T-helper 1 cell treated with Interleukin-12 subunit alpha and Interleukin-12 subunit beta and Interleukin-4 antibody, amounts not matched to agents 30 ng/mL and 1 ng/mL, for 36 hours (primary cell): ENCODE measurements at places on chromosomes 7 and 10. TPM values are rescaled to one million over a fixed set of nuclear protein-coding genes. Genes with fewer than 3 reads are reported as not detected.

The CHST15 gene
- total RNA-seq = 0.49 and 0.90 TPM in 2 replicates

The OR13A1 gene
- total RNA-seq = not detected in 2 replicates

The SPDYE6 gene
- total RNA-seq = not detected in 2 replicates

The SPOCK2 gene
- 341 and 344 TPM in 2 replicates for total RNA-seq

The STK31 gene
- 0.10 and 0.29 TPM in 2 replicates for total RNA-seq

The NPSR1 gene
- total RNA-seq = not detected in 2 replicates

The TEX47 gene
- not detected in 2 replicates for total RNA-seq

The HUS1 gene
- 35.9 and 38.8 TPM in 2 replicates for total RNA-seq

The ACSL5 gene
- 70.9 and 71.8 TPM in 2 replicates for total RNA-seq

The AKR1C2 gene
- not detected in 2 replicates for total RNA-seq

The TLX1 gene
- total RNA-seq = not detected in 2 replicates

The CDC123 gene
- total RNA-seq = 107 and 114 TPM in 2 replicates

The TAX1BP1 gene
- 80.7 and 82.1 TPM in 2 replicates for total RNA-seq

The PIK3AP1 gene
- 6.1 and 6.3 TPM in 2 replicates for total RNA-seq

The AKR1B15 gene
- total RNA-seq = not detected in 2 replicates

The LRIT1 gene
- total RNA-seq = not detected in 2 replicates

The SPDYE5 gene
- total RNA-seq = not detected in 2 replicates

The PLXDC2 gene
- total RNA-seq = 0.10 TPM in 1 of 2 replicates, not detected in the other

The RGR gene
- not detected in 2 replicates for total RNA-seq

The FAM25G gene
- total RNA-seq = not detected in 2 replicates

The SPDYE9 gene
- not detected in 2 replicates for total RNA-seq

The GPR85 gene
- not detected in 2 replicates for total RNA-seq

The CCDC126 gene
- total RNA-seq = 7.7 and 8.6 TPM in 2 replicates

The TRIM73 gene
- 11.5 and 12.4 TPM in 2 replicates for total RNA-seq

The AGR2 gene
- not detected in 2 replicates for total RNA-seq

The SUN3 gene
- total RNA-seq = not detected in 2 replicates

The SPDYE2B gene
- total RNA-seq = not detected in 2 replicates

The ASB10 gene
- total RNA-seq = not detected in 2 replicates

The GBX1 gene
- not detected in 2 replicates for total RNA-seq

The FRMPD2 gene
- total RNA-seq = not detected in 2 replicates

The UNCX gene
- total RNA-seq = not detected in 2 replicates

The UFSP1 gene
- 3.3 and 3.7 TPM in 2 replicates for total RNA-seq

The SFRP4 gene
- not detected in 2 replicates for total RNA-seq
